Fibroblast of skin of left biceps (primary cell): ENCODE measurements at places on chromosomes 6 and 20.

GRCh38 chr20:14498772-14499171 lies 161.4 kb upstream of the FLRT3 start:
- DNase-seq = peak; percentile 12

GRCh38 chr6:49462599-49462926 lies 490 bp downstream of the MMUT start:
- DNase-seq = no peak

- DNase-seq = no peak
Observed at GRCh38 chr20:22260506-22260905, 323.9 kb downstream of the FOXA2 start.

- DNase-seq = no peak
Observed at GRCh38 chr20:63071541-63072181, 64.9 kb upstream of the BHLHE23 start.

DNA sequence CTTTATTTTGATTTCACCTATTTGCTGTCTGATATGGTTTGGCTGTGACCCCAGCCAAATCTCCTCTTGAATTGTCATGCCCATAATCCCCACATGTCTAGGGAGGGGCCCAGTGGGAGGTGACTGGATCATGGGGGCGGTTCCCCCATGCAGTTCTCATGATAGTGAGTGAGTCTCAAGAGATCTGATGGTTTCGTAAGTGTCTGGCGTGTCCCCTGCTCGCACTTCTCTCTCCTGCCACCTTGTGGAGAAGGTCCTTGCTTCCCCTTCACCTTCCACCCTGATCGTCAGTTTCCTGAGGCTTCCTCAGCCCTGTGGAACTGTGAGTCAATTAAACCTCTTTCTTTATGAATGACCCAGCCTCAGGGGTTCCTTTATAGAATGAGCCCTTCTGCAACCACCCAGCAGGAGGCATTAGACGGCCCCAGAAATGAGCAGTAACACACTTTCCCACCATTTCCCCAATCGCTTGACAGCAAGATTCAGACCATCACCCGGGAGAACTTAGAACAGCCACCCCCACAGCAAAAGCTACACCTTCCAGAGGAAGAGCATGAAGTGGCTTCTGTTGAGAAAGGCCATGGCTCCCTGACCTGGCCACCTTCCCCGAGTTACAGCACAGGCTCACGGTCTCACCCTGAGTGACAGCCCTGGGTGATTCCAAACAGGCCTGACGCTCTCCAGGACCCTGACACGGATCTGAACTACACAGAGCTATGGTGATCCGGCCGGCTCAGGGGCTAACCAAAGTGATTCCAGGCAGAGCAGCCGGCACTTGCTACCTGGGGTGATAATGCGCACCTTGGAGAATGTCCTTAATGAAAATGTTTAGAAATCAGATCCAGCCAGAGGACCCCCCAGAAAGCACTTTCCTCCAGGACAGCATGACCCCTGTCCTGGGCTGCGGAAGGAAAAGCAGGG lies 131.2 kb upstream of the CDH4 start:
- peak; percentile 25 for DNase-seq

GRCh38 chr20:32742322-32743236 lies 688 bp downstream of the COMMD7 start:
- DNase-seq = no peak

DNA sequence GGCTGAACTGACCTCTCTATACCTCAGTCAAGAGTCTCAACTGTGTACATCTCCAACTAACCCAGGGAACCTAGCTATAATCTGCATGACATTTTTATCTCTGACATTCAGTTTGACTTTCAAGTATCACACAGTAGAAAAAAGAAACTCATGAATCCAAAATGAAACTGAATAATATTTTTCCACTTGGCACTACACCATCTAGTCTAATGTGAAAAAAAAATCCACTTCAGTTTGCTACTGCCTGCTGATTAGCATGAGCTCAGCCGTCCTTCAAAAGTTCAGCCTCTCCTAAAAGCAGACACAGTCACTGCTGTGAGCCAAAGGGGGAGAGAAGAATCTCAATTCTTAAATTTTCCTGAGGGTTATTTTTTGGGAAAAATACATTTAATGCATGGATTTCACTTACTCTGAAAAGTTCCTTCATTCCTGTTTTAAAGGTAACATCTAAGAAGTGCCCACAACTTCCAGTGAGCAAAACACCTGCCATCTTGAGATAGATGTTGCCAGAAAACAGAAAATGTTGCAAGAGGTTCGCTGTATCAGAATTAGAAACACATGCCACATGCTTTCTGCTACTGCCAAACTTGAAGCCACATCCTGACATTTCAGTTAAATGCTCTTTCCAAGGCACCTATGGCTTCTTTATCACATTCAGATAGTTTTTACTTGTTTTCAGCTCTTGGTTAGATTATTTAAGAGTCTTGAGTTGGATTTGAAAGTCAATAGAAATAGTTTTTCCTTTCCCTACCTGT lies 95.4 kb downstream of the MKKS start:
- DNase-seq = no peak

GRCh38 chr6:112014483-112014882 lies 39.4 kb upstream of the CCN6 start:
- peak; percentile 64 for DNase-seq

DNA sequence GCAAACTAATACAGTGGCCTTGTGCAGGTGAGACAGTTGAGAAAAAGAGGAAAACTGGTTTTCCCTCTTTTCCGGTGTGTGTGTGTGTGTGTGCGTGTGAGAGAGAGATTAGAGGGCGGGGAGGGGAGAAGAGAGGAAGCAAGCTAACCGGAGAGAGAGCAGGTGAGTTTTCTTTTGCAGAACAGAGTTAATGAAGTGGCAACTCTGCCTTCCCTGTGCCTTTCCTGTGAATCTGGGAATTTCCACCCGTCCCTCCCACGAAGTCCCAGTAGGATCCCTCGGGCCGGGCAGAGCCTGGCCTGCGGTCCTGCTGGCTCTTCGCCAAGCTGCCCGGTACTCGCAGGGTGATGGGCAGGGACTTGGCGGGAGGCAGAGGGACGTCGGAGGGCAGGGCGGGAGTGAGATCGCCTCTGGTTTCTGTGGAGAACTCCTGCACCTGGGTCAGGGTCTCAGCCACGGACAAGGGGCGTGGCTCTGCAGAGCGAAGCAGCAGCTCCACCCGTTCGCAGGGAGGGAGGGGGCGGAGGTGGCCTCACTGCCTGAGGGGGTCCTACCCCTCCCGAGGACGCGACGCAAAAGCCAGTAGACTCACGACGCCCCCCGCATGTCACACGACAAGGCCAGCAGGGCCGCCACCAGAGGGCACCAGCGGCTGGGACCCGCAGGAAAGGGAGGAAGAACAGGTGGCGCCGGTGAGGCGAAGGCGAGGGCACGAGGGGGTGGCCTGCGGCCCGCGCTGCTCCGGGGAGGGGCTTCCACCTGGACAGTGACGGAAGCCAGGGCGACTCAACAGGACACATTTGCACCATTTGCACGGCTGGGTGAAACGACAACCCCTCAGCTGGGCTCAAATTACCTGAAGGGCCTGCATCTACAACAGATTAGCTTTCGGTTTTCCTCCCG lies 51.2 kb upstream of the RNF182 start:
- DNase-seq = no peak

GRCh38 chr6:99471638-99472037 lies 43.6 kb downstream of the USP45 start:
- DNase-seq = no peak
